ENCODE measurements at places on chromosomes 3 and 15. TPM values are rescaled to one million over a fixed set of nuclear protein-coding genes. Genes with fewer than 3 reads are reported as not detected.

DNA sequence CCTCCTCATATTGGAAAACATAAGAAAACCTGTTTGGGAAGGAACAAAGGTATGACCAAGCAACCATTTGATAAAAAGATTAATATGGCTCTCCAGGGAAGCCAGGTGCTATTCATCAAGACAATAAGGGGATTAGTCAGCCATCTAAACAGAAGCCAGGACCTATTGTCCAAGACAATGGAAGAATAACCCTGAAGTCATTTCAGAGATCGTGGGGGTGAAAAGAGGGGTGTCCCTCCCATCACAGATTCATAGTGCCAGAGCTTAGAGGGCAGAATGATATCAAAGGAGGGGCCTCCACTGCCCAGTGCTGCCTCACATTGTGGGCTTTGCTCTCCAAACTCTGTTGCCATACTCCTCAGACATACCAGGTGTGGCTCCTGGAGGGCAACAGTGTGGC lies 73.5 kb downstream of the DAPK2 start:
- H3K36me3 ChIP-seq, result peaks cover 4% of the 10 kb centered on the region
- H3K4me3 ChIP-seq, result no peak overlapping the region
- H3K4me1 ChIP-seq, result no peaks in the 10 kb centered on the region
- DNase-seq, result no peak
- H3K27ac ChIP-seq, result peak overlapping the region; percentile 81

GRCh38 chr3:98750276-98750919 lies 12.7 kb upstream of the ST3GAL6 start:
- H3K27me3 ChIP-seq, result no peaks in the 10 kb centered on the region
- no peak overlapping the region for H3K4me3 ChIP-seq
- H3K36me3 ChIP-seq, result no peaks in the 10 kb centered on the region
- H3K27ac ChIP-seq, result peak overlapping the region; percentile 70
- DNase-seq, result no peak
- H3K4me1 ChIP-seq, result no peaks in the 10 kb centered on the region

- DNase-seq, result no peak
- no peak overlapping the region for H3K4me3 ChIP-seq
- peaks cover 36% of the 10 kb centered on the region for H3K36me3 ChIP-seq
- H3K27me3 ChIP-seq, result no peaks in the 10 kb centered on the region
- no peaks in the 10 kb centered on the region for H3K4me1 ChIP-seq
- no peak overlapping the region for H3K27ac ChIP-seq
These were observed 2.5 kb upstream of the FANCD2 start for GRCh38 chr3:10023587-10024310.

Gene CD80
- total RNA-seq, result 0.20 TPM

Gene ATP13A5
- total RNA-seq, result not detected

Gene ACTL6A
- 15.9 TPM for total RNA-seq

DNA sequence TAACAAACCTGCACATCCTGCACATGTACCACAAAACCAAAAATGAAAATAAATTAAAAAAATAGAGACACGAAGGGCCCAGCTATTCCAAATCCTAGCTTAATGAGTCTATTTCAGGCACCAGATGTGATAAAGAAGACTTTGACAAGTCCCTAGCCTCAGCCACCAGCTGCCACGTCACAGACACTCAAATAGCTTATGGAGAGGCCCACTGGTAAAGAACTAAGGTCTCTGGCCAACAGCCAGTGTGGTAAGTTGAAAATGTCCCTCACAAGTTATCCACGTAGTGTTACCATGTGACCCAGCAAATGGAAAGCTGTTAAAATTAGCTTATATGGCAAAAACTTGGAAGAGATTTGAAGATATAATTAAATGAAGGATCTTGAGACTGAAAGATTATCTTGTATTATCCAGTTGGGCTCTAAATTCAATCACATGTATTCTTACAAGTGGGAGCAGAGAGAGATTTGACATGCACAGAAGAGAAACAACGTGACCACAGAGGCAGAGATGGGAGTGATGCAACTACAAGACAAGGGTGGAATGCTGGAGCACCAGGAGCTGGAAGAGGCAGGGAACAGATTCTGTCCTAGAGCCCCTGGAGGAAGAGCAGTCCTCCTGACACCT lies 10.9 kb downstream of the ACSBG1 start:
- H3K4me1 ChIP-seq, result peaks cover 4% of the 10 kb centered on the region
- DNase-seq, result no peak
- H3K27ac ChIP-seq, result peak overlapping the region; percentile 93
- H3K4me3 ChIP-seq, result no peak overlapping the region
- H3K27me3 ChIP-seq, result no peaks in the 10 kb centered on the region

DNA sequence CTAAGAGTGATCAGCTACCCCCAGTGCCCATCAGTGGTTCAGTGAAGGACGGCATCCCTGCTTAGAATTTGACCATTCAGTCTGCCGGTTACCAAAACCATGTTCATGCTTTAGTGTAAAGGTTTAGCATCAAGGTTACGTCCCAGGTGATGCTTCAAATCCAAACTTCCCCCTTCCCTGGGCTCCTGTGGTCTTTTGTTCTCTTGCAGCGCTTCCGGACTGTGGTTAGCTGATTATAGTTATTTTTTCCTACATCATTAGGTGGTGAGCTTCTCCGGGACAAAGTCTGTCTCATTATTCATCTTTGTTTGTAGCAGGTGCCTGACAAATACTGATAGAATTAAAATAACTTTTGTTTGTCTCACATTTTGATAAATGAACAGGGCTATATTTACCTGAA lies 28.3 kb upstream of the MYZAP start:
- no peak for DNase-seq
- H3K4me1 ChIP-seq, result peaks cover 31% of the 10 kb centered on the region
- H3K27me3 ChIP-seq, result no peaks in the 10 kb centered on the region
- peak overlapping the region; percentile 75 for H3K27ac ChIP-seq
- no peaks in the 10 kb centered on the region for H3K36me3 ChIP-seq

DNA sequence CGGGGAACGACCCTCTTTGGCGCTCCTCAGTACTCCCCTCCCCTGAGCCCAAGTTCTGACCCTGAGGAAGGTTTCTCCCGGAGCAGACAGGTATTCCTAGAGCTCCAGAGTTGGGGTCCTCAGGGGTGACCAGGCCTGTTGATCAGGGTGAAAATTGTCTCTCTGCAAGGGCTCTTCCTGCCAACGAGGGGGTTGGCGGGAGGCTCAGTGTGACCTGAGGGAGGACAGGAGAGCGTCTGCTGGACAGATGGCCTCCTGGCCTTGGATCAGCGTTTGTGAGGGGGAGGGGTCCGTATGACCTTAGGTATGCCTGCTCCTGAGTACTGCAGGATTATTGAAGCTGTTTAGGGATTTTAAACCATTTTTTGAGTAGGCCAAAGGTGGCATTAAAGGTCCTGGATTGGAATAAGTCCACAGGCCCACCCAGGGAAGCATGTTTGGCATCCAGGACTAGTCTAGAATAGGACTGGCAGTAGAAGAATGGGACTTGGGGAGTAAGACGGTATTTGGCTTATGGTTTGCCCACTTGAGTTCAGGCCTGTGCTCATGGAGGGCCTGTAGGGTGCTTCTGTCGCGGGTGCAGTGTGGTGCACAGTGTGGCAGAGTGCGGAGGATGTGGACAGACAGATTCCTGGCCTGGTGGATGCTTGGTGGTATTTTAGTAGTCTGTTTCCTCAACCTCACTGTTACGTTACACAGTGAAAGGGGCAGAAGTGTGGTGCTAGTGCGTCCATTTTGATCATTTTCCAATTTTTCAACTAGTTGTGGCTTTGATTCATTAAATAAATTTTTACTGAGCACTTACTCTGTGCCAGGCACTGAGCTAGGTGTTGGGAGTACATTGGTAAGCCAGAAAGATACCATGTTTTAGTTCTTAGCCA lies 959 bp downstream of the ZNF592 start:
- DNase-seq, result no peak
- peaks cover 60% of the 10 kb centered on the region for H3K4me1 ChIP-seq
- peak overlapping the region; percentile 72 for H3K4me3 ChIP-seq
- H3K27me3 ChIP-seq, result no peaks in the 10 kb centered on the region
- peak overlapping the region; percentile 100 for H3K27ac ChIP-seq

Gene LSAMP
- total RNA-seq, result 2.1 TPM

DNA sequence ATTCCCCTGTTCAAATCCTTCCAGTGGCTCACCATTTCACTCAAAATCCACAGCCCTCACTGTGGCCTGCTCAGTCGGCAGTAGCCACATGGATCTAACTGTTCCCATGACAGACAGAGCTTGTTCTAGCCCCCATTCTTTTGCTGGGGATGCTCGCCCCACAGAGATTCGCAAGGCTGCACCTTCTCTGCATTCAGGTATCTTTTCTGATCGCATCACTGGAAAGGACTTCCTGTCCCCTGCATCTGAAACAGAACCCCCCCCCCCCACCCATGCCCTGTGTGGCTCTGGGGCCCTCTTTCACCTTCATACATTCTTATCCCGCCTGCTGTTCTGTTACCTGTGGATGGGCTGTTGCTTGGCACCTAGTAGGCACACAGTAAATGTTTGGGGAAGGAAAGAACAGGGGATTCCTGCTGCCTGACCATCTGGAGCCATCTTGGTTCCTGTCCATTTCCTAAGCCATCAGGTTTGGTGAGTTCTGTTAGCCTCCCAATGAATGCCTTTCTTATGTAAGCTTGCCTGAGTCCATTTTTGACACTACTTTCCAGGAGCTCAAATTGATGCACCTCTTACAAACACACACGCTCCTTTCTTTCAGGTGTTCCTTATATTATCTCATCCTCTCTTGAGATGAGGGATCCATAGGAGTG lies 42.9 kb upstream of the PGPEP1L start:
- H3K4me1 ChIP-seq, result no peaks in the 10 kb centered on the region
- H3K36me3 ChIP-seq, result no peaks in the 10 kb centered on the region
- DNase-seq, result no peak
- no peaks in the 10 kb centered on the region for H3K27me3 ChIP-seq
- H3K4me3 ChIP-seq, result no peak overlapping the region

Gene PFN2
- 29.3 TPM for total RNA-seq

DNA sequence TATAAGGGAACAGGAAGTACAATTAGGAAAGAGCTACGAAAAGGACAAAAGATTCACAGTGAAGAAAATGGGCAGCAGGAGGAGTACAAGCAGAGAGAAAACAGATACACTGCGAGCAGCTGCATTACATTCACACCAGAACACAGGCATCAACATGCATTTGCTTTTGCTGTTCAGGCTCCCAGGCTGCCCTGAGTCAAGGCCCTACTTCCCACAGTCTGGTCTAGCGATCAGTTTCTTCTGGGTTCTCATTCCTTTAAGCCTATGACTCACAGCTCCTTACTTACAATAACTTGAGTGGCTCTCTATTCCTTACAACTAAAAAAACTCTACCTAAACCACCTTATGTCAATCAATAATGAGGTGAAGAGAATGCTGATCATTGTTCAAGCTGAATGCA lies 24.5 kb upstream of the ZNF445 start:
- H3K4me1 ChIP-seq, result no peaks in the 10 kb centered on the region
- peaks cover 25% of the 10 kb centered on the region for H3K36me3 ChIP-seq
- H3K4me3 ChIP-seq, result no peak overlapping the region
- no peak for DNase-seq

Gene SLC22A13
- not detected for total RNA-seq

GRCh38 chr3:150681057-150681456 lies 22.7 kb downstream of the ERICH6 start:
- DNase-seq, result no peak
- H3K27me3 ChIP-seq, result no peaks in the 10 kb centered on the region
- no peaks in the 10 kb centered on the region for H3K4me1 ChIP-seq
- no peak overlapping the region for H3K4me3 ChIP-seq

GRCh38 chr15:62125773-62126172 lies 39.3 kb downstream of the C2CD4B start:
- H3K4me1 ChIP-seq, result no peaks in the 10 kb centered on the region
- DNase-seq, result no peak
- no peaks in the 10 kb centered on the region for H3K36me3 ChIP-seq
- no peak overlapping the region for H3K27ac ChIP-seq

Gene CLRN1
- total RNA-seq, result not detected

GRCh38 chr15:73303636-73304035 lies 65.1 kb downstream of the HCN4 start:
- H3K27ac ChIP-seq, result no peak overlapping the region
- no peak overlapping the region for H3K4me3 ChIP-seq
- H3K27me3 ChIP-seq, result no peaks in the 10 kb centered on the region
- DNase-seq, result no peak
- peaks cover 22% of the 10 kb centered on the region for H3K36me3 ChIP-seq
- no peaks in the 10 kb centered on the region for H3K4me1 ChIP-seq

DNA sequence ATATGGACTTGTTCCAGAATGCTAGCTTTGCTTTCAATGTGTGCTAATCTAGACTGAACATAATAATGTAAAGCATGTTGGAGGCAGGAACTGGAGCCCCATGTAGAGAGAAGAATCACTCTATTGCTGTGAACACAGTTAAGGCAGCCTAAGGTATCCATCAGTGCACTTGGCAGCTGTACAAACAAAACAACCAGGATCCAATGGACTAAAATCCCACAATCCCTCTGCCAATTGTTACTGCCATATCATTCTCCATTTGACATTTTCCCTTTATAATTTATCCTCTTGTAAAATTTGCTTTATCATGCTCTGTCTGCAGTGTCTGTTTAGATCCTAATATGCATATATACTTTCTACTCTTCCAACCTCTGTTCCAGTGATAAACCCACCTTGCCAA lies 756.8 kb upstream of the LMCD1 start:
- no peak overlapping the region for H3K27ac ChIP-seq
- no peaks in the 10 kb centered on the region for H3K27me3 ChIP-seq
- H3K36me3 ChIP-seq, result no peaks in the 10 kb centered on the region
- no peak overlapping the region for H3K4me3 ChIP-seq
- no peaks in the 10 kb centered on the region for H3K4me1 ChIP-seq
- DNase-seq, result no peak

DNA sequence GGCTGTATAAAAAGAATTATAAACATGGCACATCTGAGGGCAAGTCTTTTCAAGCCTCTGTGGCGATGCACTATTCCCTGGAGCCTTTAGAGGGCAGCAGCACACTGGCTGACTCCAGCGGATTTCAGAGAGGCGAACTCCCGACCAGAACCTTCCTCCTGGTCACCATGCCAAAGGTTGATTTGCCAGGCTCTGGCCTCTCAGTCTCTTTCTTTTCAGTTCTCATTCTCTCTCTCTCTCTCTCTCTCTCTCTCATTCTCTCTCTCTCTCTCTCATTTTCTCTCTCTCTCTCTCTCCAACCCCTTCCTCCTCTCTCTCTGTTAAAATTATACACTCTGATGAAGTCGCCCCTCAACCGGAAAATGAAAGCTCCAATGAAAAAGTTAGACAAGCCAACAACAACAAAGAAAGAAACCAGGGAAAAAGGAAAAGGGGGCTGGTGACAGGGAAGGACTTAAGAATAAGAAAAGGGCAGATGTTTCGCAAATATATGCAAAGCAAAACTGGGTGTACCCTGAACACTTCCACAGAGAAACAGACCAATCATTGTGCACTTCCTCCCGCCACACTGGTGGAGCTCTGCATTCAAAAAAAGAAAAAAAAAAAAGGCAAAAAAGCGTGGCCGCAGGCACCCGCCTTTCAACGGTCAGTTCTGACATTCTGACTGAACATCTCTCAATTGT lies 90.2 kb downstream of the TIGIT start:
- H3K36me3 ChIP-seq, result peaks cover 31% of the 10 kb centered on the region
- H3K27me3 ChIP-seq, result no peaks in the 10 kb centered on the region
- H3K4me1 ChIP-seq, result no peaks in the 10 kb centered on the region
- peak overlapping the region; percentile 27 for H3K4me3 ChIP-seq
